AG04450 (cell line): ENCODE measurements at places on chromosomes 3 and 15.
A peak's percentile ranks its signal among the peaks of the same experiment; 100 is the strongest.

GRCh38 chr3:70849911-70850699, 537.7 kb upstream of the MDFIC2 start:
- DNase-seq, result peak; percentile 75

DNA sequence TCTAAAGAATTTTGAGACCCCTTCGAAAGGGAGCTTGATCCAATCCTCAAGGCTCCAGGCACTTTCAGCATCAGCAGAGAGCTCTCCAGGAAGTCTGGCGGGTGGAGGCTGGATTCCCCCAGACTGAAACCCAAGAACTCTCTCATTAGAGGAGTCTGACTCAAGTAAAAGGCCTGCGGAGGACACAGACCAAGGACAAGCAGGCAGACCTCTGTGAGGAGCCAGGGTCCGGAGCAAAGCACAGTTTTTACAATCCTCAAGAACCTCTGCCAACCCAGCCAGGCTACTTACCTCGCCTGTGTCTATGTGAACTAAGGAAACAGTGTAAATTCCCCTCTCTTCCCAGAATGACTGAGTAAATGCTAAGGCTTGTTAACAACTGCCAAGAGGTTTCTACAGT, 86.2 kb downstream of the FBN1 start:
- DNase-seq, result peak; percentile 57

DNA sequence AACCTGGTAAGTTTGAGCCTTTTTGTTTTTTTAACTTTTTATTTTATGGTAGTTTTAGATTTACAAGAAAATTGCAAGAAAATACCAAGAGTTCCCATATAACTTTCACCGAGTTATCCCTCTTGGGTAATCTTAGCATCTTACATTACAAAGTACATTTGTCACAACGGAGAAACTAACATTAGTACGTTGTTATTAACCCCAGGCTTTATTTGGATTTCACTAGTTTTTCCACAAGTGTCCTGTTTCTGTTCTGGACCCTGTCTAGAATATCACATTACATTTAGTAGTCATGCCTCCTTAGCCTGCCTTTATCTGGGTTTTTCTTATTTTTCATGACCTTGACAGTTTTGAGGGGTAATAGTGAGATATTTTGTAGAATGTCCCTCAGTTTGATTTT, 53.5 kb upstream of the KPNA4 start:
- DNase-seq, result no peak

- no peak for DNase-seq
Measured at GRCh38 chr3:129835198-129835597, 58.3 kb downstream of the TMCC1 start.

DNA sequence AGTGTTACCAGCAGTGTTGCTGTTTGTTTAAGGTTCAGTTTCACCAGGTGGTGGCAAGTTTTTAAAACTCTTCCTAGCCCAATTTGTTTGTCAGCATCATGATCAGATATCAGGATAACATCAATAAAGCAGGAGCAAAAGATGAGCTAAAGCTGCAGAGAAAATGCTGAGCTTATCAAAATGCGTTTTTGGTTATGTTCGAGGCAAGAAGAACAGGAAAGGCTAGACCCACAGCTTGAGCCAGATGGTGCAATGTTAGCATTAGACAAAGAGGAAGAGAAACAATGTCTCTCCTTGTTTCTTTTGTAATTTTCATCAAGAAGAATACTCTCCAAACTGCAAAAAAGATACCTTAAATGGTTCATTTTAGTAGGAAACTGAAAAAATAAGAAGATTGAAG, 66.2 kb downstream of the THRB start:
- DNase-seq, result no peak

DNA sequence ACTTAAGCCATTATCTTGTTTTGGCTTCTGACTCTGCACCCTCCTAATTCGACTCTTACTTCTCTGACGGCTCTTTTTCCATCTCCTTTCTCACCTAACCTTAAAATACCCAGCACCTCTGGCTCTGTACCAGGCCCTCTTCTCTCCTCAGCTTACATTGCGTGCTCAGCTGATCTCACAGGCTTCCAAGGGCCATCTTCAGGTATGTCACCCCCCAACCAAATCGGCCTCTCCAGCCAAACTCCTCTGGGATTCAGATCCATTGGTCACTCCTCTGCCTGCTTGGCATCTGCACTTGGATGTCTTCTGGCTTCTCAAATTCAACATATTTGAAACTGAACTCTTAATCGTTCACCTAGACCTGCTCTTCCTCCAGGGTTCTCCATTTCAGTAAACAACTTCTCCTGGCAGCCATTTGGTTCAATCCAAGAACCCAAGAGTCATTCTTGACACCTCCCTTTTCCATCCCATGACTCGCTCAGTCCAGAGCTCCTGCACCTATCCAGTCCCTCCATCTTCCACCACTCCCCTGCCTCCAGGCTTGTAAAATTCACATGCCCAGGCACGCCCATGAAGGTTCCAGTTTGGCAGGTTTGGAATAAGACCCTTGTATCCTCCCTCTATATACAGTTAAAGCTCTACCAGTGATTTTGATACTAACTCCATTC, 35.2 kb upstream of the SLC41A3 start:
- no peak for DNase-seq

- DNase-seq, result no peak
Measured at GRCh38 chr15:43215961-43216360, 4.9 kb downstream of the EPB42 start.

- no peak for DNase-seq
Measured at GRCh38 chr3:179615458-179616173, 11.0 kb downstream of the NDUFB5 start.
